Fibroblast of skin of scalp (primary cell): ENCODE measurements at places on chromosomes 1 and 21.

DNA sequence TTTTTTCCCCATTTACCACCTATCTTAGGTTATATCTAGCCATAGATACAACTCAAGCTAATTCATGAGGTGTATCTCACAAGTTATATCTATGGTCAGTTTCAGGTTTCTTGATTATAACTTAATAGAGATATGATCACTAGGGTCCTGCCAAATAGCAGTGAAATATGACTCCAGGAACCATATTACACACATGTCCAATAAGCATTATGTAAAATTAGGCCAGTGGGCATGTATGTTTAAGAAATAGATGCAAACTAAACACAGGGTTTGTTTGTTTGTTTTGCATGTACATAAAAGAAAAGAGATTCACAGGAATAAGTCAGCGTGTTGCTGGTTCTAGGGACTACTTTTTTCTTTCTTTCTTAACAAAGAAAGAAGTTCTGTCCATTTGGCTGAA is 112.5 kb upstream of the ST6GALNAC5 start:
- DNase-seq, result no peak

DNA sequence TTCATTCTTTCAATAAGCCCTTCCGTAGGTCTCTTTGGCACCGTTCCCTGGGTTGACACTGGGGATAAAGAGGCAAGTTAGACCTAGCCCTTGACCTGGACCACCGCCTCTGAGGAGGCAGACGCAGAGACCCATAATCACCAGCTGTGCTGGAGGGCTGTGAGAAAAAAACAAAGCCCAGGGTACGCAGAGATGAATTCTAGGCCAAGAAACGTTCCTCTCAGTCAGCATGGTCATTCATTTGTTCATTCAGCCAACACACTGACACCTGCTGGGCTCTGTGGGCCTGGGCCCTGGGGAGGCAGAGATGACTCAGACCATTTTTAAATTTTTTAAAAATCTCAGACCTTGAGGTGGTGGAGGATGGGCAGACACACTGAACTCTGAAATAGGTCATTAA is 26.3 kb upstream of the TRABD2B start:
- DNase-seq, result no peak

- DNase-seq, result no peak
Observed at GRCh38 chr1:203317429-203318228, 12.3 kb downstream of the BTG2 start.

DNA sequence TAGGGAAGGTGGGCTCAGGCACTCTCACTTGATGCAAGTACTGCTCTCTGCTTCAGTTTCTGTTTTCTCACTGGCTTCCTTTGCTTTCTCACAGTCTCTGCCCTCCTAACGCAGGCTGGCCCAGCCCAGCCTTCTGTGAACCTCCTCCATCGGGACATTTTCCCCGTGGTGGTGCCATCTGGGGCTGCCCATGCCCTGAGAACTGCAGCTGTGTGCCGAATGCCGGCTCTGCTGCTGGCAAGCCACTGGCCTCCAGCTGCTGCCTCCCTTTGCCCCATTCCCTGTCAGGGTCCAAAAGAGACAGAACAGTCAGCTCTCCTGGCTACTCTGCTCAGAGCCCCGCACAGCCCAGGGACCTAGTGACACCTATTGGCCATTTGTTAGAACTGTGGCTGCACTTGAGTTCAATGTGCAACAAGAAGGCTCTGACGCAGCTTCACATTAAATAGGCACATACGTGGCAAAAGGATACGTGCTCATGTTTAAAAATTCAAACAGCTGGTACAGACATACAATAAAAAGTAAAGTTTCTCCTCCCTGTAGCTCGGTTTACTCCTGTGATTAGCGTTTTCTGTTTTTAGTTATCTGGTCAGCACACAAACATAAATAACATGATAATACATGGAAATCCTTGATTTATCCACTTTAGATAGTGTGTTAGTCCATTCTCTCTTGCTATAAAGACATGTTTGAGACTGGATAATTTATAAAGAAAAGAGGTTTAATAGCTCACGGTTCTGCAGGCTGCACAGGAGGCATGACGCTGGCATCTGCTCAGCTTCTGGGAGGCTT is 46.6 kb downstream of the FCRL5 start:
- DNase-seq, result peak; percentile 62

DNA sequence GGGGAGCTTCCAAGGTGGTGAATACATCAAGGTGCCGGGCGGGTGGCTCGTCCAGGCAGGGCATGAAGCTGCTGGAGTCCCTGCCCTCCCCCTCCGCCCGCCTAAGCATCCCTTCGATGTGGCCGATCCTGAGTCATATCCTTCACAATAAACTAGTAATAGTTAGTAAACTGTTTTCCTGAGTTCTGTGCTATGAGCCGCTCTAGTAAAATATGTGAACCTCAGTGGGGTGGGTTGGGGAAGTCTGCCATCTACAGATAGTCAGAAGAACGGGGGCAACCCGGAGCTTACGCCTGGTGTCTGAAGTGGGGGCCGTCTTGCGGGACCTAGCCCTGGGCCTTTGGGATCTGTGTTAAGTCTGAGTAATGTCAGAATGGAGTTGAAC is 21.6 kb downstream of the C2CD2 start:
- peak; percentile 63 for DNase-seq
